NCI-H82 (cell line): ENCODE measurements at places on chromosomes 3 and 15.

- no peak for DNase-seq
Measured at GRCh38 chr3:173618703-173619102, 221.2 kb downstream of the NLGN1 start.

GRCh38 chr3:139948898-139949297 lies 13.9 kb downstream of the CLSTN2 start:
- DNase-seq: no peak

GRCh38 chr3:43735618-43736017 lies 44.9 kb downstream of the ABHD5 start:
- DNase-seq: no peak

DNA sequence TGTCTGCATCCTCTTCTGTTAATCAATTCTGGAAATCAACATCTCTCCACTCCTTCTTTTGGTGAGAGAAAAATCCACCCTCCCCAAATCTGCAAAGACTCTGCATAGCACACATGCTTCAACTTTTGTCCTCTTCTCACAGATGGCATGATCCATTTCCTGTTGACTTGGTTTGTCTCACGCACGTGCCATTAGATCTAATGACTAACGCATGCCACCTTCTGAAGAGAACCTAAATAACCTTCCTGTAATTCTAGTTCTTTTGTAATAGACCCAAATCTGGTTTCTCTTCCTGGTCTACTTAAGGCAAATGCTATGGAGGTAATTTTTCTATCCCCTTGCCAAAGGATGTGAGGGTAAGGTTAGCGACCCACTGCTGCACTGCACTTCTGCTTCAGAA lies 51.0 kb upstream of the ATOSA start:
- DNase-seq: no peak

GRCh38 chr15:86538141-86538540 lies 458.5 kb downstream of the AGBL1 start:
- DNase-seq: no peak

DNA sequence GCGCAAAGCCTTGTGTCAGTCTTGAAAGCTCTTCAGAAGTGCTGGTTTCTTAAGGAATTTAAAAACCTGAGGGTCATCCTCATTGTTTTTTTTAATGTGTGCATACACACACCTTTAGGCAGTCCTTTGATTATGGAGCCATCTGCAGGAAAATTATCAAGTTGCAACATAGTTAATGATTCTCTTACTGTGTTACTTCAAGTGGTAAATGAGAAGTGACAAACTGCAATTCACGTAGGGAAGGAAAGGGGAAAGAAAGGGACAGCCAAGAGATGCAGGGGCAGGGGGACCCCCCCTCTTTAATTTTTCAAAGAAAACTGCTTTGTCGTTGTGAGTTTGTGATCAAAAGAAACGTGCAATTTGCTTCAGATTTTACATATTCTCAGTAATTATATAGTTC lies 162.4 kb upstream of the CGNL1 start:
- DNase-seq: peak; percentile 65

DNA sequence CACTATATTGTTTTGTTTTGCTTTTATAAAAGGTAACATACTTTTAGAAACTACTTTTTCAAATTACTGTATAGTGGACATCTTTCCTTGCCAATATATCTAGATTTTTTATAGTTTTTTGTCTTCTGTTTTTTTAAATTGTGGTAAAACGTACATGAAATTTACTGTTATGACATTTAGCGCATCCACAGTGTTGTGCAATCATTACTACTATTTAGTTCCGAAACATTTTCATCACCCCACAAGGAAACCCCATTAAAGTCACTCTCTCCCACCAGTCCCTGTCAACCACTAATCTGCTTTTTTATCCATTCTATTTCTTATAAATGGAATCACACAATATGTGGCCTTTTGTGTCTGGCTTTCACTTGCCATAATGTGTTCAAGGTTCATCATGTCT lies 54.8 kb downstream of the TMEM266 start:
- no peak for DNase-seq

- no peak for DNase-seq
Measured at GRCh38 chr3:119340446-119340845, 46.3 kb downstream of the ARHGAP31 start.
